ENCODE measurements at places on chromosomes 7 and 10.

DNA sequence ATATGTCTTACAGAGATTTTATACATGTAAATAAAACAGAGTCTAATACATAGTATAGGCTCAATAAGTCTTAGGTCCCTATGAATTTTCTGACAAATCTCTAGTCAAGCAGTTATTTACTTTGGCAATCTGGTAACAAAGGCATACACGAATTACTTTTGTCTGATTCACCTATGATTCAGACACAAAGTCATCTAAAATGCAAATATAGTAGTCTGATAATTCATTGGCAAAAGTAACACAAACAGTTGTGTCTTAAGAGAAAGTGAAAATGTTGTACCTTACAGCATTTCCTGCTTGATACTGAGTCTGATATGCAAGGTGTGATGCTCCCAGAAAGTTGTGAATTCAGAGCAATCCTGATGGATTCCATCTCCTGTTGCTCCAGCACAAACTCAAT, 209.4 kb upstream of the PRSS1 start:
- no peaks in the 10 kb centered on the region for H3K36me3 ChIP-seq
- no peak for DNase-seq
- H3K27me3 ChIP-seq: no peaks in the 10 kb centered on the region
- no peak overlapping the region for H3K27ac ChIP-seq

- peaks cover 13% of the 10 kb centered on the region for H3K36me3 ChIP-seq
- no peak for DNase-seq
- no peak overlapping the region for H3K4me3 ChIP-seq
- no peaks in the 10 kb centered on the region for H3K4me1 ChIP-seq
Observed at GRCh38 chr10:114967071-114967470, 29.1 kb downstream of the TRUB1 start.

GRCh38 chr7:95157381-95157780, 167.0 kb downstream of the PON1 start:
- no peak for DNase-seq
- H3K4me1 ChIP-seq: no peaks in the 10 kb centered on the region
- H3K27me3 ChIP-seq: no peaks in the 10 kb centered on the region
- no peaks in the 10 kb centered on the region for H3K36me3 ChIP-seq

GRCh38 chr7:18499407-18500177, 4.0 kb downstream of the HDAC9 start:
- no peaks in the 10 kb centered on the region for H3K36me3 ChIP-seq
- no peak for DNase-seq
- H3K4me3 ChIP-seq: no peak overlapping the region
- no peaks in the 10 kb centered on the region for H3K4me1 ChIP-seq
- no peaks in the 10 kb centered on the region for H3K27me3 ChIP-seq

GRCh38 chr7:142770661-142771352, at the start of gene PRSS2:
TSS of gene PRSS2 (plus strand) at chr7:142770970. CDS start at chr7:142770983, 13 bp downstream.
- H3K4me1 ChIP-seq: no peaks in the 10 kb centered on the region
- DNase-seq: no peak
- H3K27ac ChIP-seq: no peak within 1 kb of the TSS

DNA sequence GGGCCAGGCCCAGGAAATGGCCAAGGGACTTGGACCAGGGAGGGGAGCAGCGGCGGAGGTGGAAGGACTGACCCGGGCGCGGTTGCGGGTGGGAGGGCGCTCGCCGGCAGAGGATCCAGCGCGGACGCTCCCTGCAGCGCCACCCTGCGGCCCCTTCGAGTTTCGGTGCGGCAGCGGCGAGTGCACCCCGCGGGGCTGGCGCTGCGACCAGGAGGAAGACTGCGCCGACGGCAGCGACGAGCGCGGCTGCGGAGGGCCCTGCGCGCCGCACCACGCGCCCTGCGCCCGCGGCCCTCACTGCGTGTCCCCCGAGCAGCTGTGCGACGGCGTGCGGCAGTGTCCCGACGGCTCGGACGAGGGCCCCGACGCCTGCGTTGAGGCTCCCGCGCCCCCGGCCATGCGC, 16.8 kb upstream of the ZNF467 start:
- no peaks in the 10 kb centered on the region for H3K4me1 ChIP-seq
- peak; percentile 58 for DNase-seq

DNA sequence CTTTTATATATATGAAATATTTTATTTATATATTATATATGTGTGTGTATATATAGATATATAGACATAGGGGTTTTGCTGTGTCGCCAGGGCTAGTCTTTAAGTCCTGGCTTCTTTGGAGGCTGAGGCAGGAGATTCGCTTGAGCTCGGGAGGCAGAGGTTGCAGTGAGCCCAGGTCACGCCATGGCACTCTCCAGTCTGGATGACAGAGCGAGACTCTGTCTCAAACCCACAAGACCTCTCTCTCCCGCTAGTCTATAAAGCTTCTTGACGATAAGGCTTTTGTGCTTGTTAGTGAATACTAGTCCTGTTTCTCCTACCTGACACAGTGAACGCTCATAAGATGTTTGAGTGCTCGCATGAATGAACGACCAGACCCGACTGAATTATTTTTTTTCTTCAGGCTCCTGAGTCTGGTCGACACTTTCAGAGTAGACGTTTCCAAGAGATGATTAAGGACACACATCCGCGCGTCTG, 577 bp upstream of the DDX21 start:
- H3K4me1 ChIP-seq: no peaks in the 10 kb centered on the region
- H3K27me3 ChIP-seq: no peaks in the 10 kb centered on the region
- H3K4me3 ChIP-seq: peak overlapping the region; percentile 71
- peak overlapping the region; percentile 80 for H3K27ac ChIP-seq
- no peak for DNase-seq

DNA sequence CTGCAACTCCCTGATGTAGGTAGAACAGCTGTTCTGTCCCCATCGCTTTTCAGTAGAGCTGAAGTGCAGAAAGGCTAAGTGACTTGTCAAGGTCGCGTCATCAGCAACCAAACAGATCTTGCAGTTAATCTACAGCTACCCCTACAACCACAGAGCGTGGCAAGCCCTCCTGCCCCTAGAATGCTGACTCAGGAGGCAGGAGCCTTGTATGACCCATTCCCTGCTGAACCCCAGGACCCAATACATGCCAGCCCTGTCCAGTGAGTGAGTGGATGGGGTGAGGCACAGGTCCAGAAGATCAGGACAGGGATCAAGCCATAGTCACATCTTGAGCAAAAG, 26.6 kb upstream of the GJD4 start:
- H3K4me3 ChIP-seq: no peak overlapping the region
- H3K4me1 ChIP-seq: no peaks in the 10 kb centered on the region
- H3K36me3 ChIP-seq: no peaks in the 10 kb centered on the region
- no peak overlapping the region for H3K27ac ChIP-seq
- H3K27me3 ChIP-seq: no peaks in the 10 kb centered on the region

DNA sequence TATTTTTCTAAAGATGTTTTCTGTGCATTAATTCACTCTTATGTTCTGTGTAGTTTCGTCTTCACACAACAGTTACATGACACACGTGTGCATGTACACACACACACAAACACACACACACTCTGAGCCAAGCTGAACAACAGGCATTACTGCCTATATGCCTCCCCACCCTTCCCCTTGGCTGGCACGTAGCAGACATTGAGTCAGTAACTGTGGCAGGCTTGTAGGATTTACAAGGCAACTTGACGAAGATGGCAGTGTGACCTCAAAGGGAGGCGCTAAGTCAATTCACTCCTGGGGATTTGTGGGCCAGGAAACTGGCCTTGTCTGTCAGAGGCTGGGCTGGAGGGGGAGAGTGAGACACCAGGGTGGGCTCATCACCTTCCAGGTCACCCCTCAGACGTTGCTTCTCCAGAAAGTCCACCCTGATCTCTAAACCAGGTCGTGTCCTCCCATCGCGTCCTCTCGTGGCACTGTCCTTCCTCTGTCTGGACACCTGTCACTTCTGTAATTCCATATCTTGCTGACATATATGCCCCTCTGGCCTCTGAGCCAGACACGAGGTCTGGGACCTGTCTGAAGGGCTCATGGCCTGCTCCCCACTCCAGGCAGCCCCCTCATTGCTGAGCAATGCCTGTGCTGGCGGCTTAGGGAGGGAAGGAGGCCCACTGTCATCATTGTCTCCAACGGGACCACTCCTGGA, 41.1 kb upstream of the INPP5A start:
- no peaks in the 10 kb centered on the region for H3K36me3 ChIP-seq
- DNase-seq: no peak
- no peak overlapping the region for H3K27ac ChIP-seq
- H3K4me1 ChIP-seq: peaks cover 23% of the 10 kb centered on the region
- H3K27me3 ChIP-seq: no peaks in the 10 kb centered on the region

GRCh38 chr10:110544958-110545537, 22.4 kb upstream of the SMC3 start:
- no peaks in the 10 kb centered on the region for H3K36me3 ChIP-seq
- peak overlapping the region; percentile 7 for H3K27ac ChIP-seq
- no peaks in the 10 kb centered on the region for H3K27me3 ChIP-seq
- H3K4me1 ChIP-seq: no peaks in the 10 kb centered on the region
- DNase-seq: no peak

GRCh38 chr7:30282735-30283134, 1.7 kb upstream of the ZNRF2 start:
- DNase-seq: no peak
- H3K4me3 ChIP-seq: no peak overlapping the region
- H3K27ac ChIP-seq: no peak overlapping the region
- H3K4me1 ChIP-seq: peaks cover 10% of the 10 kb centered on the region
- H3K27me3 ChIP-seq: no peaks in the 10 kb centered on the region

GRCh38 chr10:930625-931325, 730 bp downstream of the LARP4B start:
- H3K4me1 ChIP-seq: peaks cover 17% of the 10 kb centered on the region
- H3K4me3 ChIP-seq: peak overlapping the region; percentile 83
- H3K36me3 ChIP-seq: peaks cover 4% of the 10 kb centered on the region
- DNase-seq: peak; percentile 31
- no peaks in the 10 kb centered on the region for H3K27me3 ChIP-seq

- H3K27ac ChIP-seq: peak overlapping the region; percentile 24
- no peaks in the 10 kb centered on the region for H3K27me3 ChIP-seq
- no peak overlapping the region for H3K4me3 ChIP-seq
- no peaks in the 10 kb centered on the region for H3K4me1 ChIP-seq
- no peaks in the 10 kb centered on the region for H3K36me3 ChIP-seq
- no peak for DNase-seq
Observed at GRCh38 chr7:28005847-28006231, 174.8 kb downstream of the JAZF1 start.

GRCh38 chr10:112634096-112634830, 187.2 kb downstream of the VTI1A start:
- no peaks in the 10 kb centered on the region for H3K27me3 ChIP-seq
- DNase-seq: no peak
- no peaks in the 10 kb centered on the region for H3K4me1 ChIP-seq
- H3K4me3 ChIP-seq: no peak overlapping the region
- no peak overlapping the region for H3K27ac ChIP-seq
- H3K36me3 ChIP-seq: no peaks in the 10 kb centered on the region

GRCh38 chr7:142496545-142496991, 238.7 kb upstream of the PRSS58 start:
- H3K4me3 ChIP-seq: no peak overlapping the region
- H3K36me3 ChIP-seq: no peaks in the 10 kb centered on the region
- DNase-seq: no peak
- H3K27me3 ChIP-seq: peaks cover 16% of the 10 kb centered on the region
- H3K27ac ChIP-seq: no peak overlapping the region
- no peaks in the 10 kb centered on the region for H3K4me1 ChIP-seq

- H3K27me3 ChIP-seq: no peaks in the 10 kb centered on the region
- no peak for DNase-seq
- no peaks in the 10 kb centered on the region for H3K4me1 ChIP-seq
- H3K27ac ChIP-seq: no peak overlapping the region
- H3K4me3 ChIP-seq: no peak overlapping the region
Observed at GRCh38 chr7:114997487-114998404, 75.9 kb downstream of the MDFIC start.

DNA sequence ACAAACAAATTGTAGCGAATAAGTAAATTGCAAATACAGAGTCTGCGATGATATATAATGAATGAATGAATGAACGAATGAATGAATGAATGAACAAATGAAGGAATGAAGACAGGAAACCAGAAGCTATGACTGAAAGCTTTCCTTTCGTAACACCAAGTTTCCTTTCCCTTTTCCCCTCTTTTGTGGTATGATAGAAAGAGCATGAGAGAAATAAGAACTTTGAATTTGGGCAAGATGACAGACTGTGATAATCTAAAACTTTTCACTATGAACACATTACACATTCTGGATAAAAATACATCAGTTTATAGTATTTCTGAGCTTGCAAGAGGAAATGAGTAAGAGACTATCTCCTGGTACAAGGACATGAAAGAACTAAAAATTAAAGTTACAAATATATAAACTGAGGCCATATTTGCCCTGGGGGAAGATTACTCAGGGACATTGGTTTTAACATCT, 8.4 kb upstream of the UCN3 start:
- no peak for DNase-seq
- H3K4me1 ChIP-seq: no peaks in the 10 kb centered on the region
- no peak overlapping the region for H3K27ac ChIP-seq
- no peak overlapping the region for H3K4me3 ChIP-seq
- no peaks in the 10 kb centered on the region for H3K27me3 ChIP-seq

- H3K4me1 ChIP-seq: no peaks in the 10 kb centered on the region
- peaks cover 20% of the 10 kb centered on the region for H3K36me3 ChIP-seq
- no peaks in the 10 kb centered on the region for H3K27me3 ChIP-seq
- H3K4me3 ChIP-seq: no peak overlapping the region
- DNase-seq: peak; percentile 85
Observed at GRCh38 chr10:24518981-24519597, 204.6 kb downstream of the ARHGAP21 start.

- no peaks in the 10 kb centered on the region for H3K27me3 ChIP-seq
- DNase-seq: no peak
- H3K36me3 ChIP-seq: peaks cover 9% of the 10 kb centered on the region
- H3K4me3 ChIP-seq: no peak overlapping the region
- no peak overlapping the region for H3K27ac ChIP-seq
Observed at GRCh38 chr10:99920901-99921300, 88.8 kb downstream of the DNMBP start.

DNA sequence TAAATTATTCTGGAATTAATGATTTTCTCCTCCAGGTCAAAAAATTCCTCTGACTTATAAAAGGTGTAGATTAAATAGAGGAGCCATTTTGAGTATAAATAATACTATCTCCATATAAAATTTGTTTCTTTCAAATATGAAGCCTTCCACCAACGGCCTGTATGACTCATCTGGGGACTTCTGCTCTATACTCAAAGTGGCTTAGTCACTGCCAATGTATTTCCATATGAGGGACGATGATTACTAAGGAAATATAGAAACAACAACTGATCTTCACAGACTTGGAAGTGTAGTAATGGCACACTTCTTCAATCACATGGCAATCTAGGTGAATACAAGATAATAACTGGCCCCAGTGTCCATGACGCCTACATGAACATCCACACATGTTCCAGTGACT, 335.6 kb upstream of the HGF start:
- H3K27ac ChIP-seq: no peak overlapping the region
- no peaks in the 10 kb centered on the region for H3K4me1 ChIP-seq
- H3K4me3 ChIP-seq: no peak overlapping the region
- no peaks in the 10 kb centered on the region for H3K27me3 ChIP-seq
- no peak for DNase-seq

Data from lung (tissue), 17 donors.